ENCODE measurements at places on chromosomes 16 and 17.

DNA sequence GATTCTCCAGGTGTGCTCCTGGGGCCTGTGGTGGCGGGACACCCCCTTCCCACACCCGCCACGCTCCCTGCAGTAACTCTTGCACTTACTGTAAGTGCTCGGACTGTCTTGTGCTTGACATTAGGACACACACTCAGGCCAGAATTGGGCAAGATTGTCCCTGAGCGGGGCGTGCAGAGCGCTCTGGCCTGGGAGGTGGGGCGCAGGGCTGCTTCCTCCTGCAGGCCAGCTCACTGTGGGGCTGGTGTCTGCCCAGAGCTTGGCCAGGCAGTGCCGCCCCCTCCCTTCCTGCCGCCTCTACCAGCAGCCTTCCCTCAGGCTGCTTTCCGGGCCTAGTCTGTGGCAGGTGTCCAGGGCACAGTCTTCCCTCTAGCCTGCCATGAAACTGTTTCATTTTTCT, 6.1 kb upstream of the ATP6V0C start:
- DNase-seq = no peak

GRCh38 chr16:4386451-4386805, 14.8 kb downstream of the VASN start:
- no peak for DNase-seq

- DNase-seq = no peak
These were observed 655 bp downstream of the HIRIP3 start for GRCh38 chr16:29994600-29995323.

DNA sequence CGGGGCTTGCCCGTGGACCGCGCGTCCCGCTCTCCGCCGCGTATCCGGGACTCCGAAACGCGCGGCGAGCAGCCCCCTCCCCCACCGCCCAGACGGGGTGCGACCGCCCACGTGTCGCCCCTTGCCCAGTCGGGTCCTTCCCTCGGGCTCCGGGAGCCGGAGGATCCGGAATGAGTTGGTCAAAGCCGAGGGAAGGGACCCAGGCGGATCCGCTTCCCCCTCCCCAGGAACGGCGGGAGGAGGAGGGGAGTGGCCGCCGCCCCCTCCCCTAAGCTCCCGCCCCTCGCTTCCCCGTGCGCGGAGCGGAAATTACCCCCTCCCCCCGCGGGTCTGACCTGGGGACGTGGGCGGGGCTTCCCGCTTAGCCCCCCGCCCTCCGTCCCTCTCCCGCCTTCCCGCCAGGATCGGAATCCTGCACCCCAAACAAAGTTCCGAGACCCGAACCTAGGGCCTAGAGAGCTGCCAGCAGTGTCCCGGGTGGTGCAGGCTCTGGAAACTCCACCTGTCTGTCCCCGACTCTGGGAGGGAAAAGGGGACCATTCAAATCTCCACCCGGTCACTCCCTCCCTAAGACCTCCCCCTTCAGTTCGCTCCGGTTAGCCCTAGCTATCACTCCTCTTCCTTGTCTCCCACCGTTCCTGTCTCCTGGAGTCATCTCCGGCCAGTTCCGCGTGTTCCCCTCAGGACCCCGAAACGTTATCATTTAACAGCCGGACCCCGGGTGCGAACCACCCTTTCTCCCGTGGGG, 1.0 kb upstream of the IGF2BP1 start:
- no peak for DNase-seq

- DNase-seq = no peak
These were observed 16.5 kb downstream of the NMT1 start for GRCh38 chr17:45077643-45078042.

DNA sequence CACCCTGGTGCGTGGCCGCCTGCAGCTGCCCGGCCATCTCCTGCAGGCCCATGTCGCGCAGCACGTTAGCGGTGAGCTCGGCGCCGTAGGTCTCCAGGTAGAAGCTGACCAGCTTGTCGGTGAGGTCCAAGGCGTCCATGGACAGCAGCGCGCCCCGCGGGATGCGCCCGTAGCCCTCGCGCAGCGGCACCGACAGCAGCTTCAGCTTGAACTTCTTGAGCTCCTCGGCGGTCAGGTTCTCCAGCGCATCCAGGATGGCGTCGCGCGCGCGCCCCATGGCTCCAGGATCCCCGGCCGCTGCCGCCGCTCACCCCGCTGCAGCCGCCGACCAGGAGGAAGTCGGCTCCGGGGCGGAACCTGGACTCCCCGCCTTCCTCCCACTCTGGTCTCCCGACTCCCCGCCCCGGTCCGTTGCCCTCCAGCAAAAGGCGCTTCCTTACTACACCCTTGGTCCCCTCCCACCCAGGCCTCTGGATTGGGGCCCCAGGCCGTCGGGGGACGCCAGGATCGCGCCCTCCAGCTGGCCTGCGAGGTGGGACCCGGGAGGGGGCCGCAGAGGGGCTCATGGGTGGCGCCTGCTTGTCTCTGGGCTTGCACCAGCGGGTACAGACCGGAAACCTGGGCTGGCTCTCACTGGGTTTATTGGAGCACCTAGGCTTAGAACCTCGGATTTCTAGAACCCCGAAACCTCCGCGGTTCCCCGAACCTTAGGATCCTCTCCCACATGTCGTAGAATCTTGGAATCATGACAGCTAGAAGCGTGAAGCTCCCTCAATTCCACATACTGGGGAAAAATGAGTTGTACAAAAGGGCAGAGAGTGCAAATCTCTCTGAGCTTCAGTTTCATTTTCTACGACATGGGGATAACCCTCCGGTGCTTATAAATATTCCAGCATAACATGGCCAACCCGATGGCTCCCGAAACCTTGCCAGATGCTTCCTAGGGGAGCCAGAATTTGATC, at the start of gene PYCARD:
Gene PYCARD, minus strand, starts transcription at position 347 of the 962 bp plus-strand sequence. Its CDS starts 70 bp downstream, at position 277.
- DNase-seq = no peak

GRCh38 chr16:89602952-89603590, 10.4 kb upstream of the DPEP1 start:
- DNase-seq = no peak
